NCI-H1092 (cell line): ENCODE measurements at places on chromosomes 16 and 17.
A peak's percentile ranks its signal among the peaks of the same experiment; 100 is the strongest.

- no peak for DNase-seq
Observed at GRCh38 chr17:16449121-16449570, 33.8 kb downstream of the TRPV2 start.

DNA sequence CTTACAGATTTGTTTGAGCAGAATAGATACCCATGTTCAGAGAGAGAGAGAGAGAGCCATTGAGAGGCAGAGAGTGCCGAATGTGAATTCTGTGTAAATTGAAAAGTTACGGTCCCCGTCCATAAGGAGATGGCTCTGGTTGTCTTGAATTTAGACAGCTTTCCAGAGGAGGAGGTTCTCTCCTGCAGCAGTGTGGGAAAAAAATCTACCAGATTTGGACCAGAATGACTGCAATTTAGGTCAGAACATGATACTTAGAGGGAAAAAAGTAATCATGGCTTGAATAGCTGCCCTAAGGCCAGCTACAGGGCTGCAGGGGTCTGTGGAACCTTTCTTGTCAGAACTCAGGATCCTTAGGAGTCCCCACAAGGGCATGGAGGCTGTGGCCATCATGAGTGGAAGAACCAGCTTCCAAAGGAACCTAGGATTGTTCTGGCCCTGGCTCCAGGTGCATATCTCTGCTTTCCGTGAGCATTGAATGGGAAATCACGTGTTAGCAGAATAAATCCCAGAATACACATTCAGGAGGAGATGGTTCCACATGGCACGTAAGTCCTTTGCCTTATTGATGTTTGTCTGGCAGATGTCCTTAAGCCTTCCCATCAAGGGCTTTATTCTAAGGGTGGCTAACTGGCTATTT, 13.0 kb downstream of the PITPNC1 start:
- DNase-seq = no peak

- no peak for DNase-seq
Observed at GRCh38 chr17:29342158-29342765, 47.9 kb upstream of the TAOK1 start.

- no peak for DNase-seq
Observed at GRCh38 chr16:19137201-19138128, 23.7 kb downstream of the ITPRIPL2 start.

GRCh38 chr16:81652798-81653505, 126.1 kb upstream of the PLCG2 start:
- DNase-seq = peak; percentile 88

DNA sequence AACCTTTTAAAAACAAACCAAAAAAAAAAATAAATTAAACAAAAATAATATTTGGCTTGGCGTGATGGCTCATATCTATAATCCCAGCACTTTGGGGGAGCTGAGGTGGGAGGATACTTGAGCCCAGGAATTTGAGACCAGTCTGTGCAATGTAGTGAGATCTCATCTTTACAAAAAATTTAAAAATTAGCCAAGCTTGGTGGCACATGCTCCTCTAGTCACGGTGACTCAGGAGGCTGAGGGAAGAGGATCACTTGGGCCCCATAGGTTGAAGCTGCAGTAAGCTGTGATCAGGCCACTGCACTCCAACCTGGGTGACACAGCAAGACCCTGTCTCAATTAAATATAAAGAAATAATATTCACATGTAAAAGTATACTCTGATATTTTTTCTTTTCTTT, 12.2 kb downstream of the GNGT2 start:
- no peak for DNase-seq

GRCh38 chr16:8614435-8615029, 7.0 kb upstream of the METTL22 start:
- DNase-seq = no peak

GRCh38 chr17:21351366-21352065, 24.6 kb upstream of the KCNJ12 start:
- DNase-seq = no peak

- DNase-seq = no peak
Observed at GRCh38 chr16:18979936-18980335, 3.8 kb upstream of the TMC7 start.

DNA sequence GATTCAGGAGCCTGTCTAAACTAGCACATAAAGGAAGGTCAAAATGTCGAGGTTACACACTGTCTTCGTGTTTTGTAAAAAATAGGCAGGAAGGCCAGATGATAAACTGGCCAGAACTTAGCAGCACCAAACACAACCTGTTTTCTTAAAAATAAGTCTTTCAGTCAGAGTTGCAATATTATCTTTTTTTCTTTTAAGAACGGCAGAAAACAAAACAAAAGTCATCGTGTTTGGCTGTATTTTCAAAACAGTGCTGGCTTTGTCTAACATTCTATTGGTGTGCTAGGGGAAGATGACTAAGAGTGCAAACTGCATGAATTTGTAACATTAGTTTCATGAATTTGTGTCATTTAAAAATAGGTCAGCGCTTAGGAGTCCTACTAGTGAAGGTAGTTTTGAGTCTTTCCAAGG, 5.3 kb downstream of the MAF start:
- no peak for DNase-seq

- no peak for DNase-seq
Observed at GRCh38 chr17:52287611-52288010, 129.1 kb upstream of the CA10 start.

GRCh38 chr17:66715745-66716156, 119.2 kb upstream of the CACNG5 start:
- peak; percentile 65 for DNase-seq

- no peak for DNase-seq
Observed at GRCh38 chr17:33369149-33369548, 76.1 kb upstream of the ASIC2 start.

DNA sequence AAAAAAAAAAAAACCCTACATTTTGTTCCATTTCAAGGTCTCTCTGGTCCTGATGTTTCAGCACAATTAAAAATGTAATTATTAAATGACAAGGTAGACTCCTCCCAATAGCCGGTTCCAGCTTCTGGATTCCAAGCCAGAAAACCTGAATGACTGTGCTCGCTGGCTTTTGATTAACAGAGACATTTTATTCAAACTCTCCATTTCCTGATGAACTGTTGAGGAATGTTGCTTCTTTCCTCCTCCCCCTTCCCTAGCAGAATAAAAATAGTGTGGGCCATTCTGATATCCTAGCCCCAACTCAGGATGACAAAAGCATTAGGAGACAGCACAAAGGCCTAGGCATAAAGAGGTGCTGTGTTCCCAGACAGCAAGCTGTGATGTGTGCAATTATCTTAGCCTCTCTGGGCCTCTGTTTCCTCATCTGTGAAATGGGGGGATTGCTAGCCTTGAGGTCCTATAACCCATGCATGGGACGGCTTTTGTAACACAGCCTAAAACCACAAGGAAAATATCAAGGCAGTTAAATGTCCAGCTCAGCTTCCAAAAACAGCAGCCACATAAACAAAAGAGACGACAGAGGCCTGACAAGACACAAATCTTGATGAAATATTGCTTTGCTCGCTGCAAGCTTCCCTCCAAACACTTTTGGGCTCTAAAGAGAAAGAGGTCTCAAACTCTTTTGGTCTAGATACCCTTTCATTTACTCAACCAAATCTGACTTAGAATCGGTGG, 127.2 kb upstream of the RCVRN start:
- no peak for DNase-seq

GRCh38 chr17:6989779-6990178, 6.1 kb upstream of the ALOX12 start:
- no peak for DNase-seq

- DNase-seq = no peak
Observed at GRCh38 chr17:22278302-22279275, 586.3 kb downstream of the KCNJ18 start.

- DNase-seq = no peak
Observed at GRCh38 chr16:67653789-67654402, 6.2 kb downstream of the ACD start.

DNA sequence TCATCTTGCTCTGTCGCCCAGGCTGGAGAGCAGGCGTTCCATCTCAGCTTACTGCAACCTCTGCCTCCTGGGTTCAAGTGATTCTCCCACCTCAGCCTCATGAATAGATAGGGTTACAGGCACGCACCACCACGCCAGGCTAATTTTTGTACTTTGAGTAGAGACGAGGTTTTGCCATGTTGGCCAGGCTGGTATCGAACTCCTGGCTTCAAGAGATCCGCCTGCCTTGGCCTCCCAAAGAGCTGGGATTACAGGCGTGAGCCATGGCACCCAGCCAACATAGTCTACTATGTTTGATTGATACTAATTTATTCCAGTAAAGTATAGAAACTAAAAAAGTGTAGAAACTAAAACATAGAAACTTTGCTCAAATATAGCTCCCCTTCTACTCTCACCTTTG, 94.9 kb downstream of the CA4 start:
- DNase-seq = no peak

- DNase-seq = no peak
Observed at GRCh38 chr16:49586466-49587450, 213.2 kb downstream of the C16orf78 start.

- DNase-seq = no peak
Observed at GRCh38 chr17:80871341-80871740, 120.3 kb upstream of the CHMP6 start.

GRCh38 chr16:50172195-50172922, 19.3 kb downstream of the TENT4B start:
- no peak for DNase-seq

DNA sequence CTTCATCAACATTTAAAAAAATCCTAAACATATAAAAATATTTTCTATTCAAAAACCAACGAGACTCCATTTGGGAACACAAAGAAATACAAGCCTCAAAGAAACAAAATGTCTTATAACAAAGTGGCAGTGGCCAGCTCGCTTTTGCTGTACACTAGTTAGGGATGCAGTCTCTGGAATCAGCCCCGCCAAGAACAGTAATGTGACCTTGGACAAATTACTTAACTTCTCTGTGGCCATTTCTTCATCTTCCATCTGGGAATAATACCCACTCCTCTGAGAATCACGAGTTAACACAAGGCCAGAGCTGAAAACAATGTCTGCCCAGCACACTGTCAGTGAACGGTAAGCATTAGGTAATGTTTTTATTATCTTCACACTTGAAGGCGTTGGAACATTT, 5.6 kb downstream of the STAT5B start:
- DNase-seq = no peak

DNA sequence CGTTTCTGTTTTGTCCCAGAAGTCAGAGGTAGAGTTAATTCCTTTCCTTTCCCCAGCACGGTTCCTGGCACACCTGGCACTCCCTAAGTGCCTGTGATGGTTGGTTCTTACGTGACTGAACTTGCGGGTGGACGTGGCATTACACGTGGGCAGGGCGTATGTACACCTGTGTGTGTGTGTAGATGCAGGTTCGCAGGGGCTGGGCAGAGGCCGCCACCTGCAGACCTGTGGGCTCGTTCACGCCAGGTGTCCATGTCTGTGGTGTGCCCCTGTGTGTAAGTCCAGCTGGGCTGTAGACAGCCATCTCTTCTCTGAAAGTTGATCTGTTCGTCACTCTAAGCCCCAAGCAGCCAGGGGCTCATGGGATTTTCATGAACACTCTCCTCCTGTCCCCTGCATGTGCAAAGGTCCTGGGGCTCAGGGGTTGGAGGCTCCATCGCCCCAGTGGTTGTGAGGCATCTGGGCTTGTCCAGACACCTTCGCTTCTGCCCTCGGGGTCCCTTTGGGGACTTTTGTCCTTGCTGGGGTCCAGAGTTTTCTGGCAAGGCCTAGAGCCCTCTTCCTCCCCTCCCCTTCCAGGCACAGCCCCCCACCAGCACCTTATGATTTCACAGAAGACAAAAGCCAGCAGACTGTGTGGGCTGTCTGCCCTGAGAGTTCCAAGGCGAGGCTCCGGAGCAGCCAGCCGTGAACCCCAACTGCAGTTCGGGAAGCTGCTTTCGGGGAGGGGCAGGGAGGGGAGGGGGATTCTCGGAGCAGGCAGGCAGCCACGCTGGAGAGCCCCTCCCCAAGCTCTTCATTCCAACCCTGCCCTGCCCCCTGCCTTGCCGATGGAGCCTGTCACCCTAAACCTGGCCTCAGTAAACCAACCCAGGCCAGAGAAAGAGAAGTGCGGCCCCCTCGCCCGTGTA, 5.4 kb upstream of the FSCN2 start:
- DNase-seq = no peak

- DNase-seq = no peak
Observed at GRCh38 chr17:15438491-15439105, 28.8 kb downstream of the CDRT4 start.

DNA sequence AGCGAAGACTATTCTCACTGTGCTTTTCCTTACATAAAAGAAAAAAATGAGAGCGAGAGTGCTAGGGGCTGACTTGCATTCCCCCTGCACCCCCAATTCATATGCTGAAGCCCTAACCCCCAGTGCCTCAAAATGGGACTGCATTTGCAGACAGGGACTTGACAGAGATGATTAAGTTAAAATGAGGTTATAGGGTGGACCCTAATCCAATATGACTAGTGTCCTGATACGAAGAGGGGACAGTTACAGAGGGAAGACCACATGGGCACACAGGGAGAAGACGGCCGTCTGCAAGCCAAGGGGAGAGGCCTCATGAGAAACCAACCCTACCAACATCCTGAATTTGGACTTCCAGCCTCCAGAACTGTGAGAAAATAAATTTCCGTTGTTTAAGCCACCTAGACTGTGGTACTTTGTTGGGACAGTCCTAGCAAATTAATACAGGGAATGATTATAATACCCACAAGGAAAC, 1.6 kb upstream of the TMEM220 start:
- DNase-seq = no peak

DNA sequence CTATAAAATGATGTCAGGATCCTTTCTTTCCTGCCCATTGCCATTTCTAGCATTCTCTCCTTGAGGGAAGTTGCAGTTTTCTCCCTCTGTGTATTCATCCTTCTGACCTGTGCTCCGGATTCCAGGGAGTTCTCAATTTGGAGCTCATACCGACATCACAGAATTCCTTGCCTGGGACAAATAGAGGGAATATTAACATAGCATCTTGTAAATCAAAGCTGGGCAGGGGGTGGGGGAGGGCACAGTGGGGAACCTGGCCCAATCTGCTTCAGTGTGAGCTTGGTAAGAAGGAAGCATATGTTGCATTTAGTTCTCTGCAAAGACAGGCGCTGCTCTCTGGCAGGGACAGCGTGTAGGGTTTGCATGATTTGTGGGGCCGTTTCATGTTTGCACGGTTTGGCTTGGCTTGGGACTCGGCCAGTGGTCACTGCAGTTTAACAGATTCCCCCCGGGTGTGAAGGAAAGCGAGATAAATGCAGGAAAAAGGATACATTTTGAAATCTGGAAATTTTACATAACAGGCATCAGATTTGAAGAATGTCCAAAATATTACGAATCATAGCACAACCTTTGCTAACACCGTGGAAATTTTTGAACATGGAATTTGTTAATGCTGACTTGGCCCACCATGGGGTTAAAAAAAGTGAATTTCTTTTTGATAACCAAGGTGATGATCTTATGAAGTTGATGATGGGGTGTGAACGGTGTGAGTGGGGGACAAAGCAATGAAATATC, 178.0 kb downstream of the WWOX start:
- no peak for DNase-seq

GRCh38 chr16:70508752-70509151, 14.6 kb downstream of the COG4 start:
- DNase-seq = no peak

- DNase-seq = no peak
Observed at GRCh38 chr17:45759761-45760160, 24.4 kb upstream of the CRHR1 start.

- DNase-seq = no peak
Observed at GRCh38 chr16:71540-72401, 660 bp downstream of the RHBDF1 start.

- DNase-seq = no peak
Observed at GRCh38 chr17:38925263-38925995, at the start of gene LASP1NB. Gene LASP1NB, plus strand, starts transcription at chr17:38925614.
